ENCODE measurements at places on chromosomes 6 and 20.

- DNase-seq: no peak
These were observed 188.6 kb downstream of the DTNBP1 start for GRCh38 chr6:15474196-15474595.

GRCh38 chr6:125142618-125143017 lies 11.0 kb upstream of the TPD52L1 start:
- DNase-seq: no peak

- no peak for DNase-seq
These were observed 2.2 kb upstream of the OSER1 start for GRCh38 chr20:44212792-44213191.

DNA sequence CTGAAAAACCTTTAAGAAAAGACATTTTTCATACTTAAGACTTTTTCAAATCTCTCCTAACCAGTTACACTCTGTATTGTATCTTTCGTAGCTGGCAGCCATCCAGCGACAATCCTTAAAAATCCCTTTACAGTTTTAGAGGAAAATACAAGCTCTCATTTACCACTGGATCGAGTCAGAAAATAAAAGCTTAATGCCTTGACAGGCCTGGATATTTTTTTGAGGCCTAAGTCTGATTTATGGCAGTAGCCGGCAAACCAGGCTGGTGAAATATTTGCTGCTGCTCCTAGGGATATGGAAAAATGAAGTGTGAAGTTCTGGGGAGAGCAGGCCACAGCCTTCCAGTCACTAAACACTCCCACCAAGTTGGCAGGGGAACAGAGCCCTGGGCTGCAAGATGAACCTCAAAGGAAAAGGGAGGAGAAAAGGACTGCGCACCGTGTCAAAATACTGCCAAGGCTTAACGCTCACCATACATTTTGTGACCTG lies 213.0 kb upstream of the SUPT3H start:
- DNase-seq: no peak

DNA sequence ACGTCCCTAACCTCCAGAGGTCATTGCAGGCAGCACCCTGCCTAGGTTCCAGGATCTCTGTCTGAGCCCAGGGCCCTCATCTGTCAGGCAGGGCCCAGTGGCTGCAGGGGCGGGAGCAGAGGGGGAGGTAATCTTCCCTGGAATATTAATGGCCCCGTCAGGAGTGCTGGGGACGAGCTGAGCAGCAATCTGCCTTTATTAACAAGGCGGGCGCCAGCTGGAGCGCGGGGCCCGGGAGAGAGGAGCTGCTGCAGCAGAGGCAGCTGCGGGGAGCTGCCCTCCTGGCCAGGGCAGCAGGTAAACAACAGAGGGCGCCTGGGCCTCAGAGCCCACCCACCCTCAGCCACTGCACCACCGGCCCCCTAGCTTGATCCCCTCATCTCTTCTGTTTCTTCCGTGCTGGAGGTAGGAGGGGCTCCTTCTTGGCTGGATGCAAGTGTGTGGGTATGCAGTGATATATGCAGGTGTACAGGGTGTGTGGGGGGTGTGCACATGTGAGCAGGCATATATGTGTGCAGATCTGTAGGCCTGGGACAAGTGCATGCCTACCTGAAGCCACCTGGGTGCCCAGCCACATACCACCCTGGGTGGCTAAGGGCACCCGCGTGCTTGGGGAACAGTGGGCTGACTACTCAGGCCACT lies 131.8 kb upstream of the MLN start:
- no peak for DNase-seq

GRCh38 chr6:515267-515666 lies 123.7 kb downstream of the IRF4 start:
- no peak for DNase-seq

DNA sequence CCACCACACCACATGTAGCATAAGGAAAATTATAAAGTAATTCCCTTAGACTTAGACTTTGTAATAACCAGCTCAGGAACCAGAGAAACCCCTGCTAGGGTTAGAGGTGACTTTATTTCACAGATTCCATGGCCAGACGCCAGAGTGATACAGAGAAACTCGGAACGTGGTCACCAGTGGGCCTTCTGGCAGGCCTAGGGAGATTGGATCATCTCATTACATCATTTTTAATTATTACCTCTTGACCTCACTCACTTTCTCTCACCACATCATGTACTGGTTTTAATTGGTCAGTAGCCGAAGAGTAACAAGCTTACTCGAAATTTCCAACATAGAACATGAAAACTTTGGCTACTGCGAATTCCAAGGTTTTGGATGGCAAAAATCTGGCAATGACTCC lies 72.9 kb downstream of the BMP6 start:
- DNase-seq: no peak

DNA sequence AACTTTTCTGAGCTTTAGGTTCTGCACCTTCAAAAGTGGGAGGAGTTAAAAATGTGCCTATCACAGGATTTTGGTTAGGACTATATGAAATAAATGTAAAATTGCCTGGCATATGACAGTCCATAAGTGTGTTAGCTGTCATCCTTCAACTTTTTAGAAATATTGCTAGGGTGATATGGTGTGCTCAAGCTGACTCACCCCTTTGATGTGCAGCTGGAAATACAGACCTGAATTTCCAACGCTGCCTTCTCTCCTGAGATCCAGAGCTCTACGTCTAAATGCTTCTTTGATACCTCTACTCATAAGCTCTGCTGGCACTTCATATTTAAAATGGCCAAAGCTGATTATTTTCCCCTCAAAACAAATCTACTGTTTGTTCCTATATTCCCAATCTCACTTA lies 2.7 kb downstream of the SLC35B3 start:
- DNase-seq: no peak

DNA sequence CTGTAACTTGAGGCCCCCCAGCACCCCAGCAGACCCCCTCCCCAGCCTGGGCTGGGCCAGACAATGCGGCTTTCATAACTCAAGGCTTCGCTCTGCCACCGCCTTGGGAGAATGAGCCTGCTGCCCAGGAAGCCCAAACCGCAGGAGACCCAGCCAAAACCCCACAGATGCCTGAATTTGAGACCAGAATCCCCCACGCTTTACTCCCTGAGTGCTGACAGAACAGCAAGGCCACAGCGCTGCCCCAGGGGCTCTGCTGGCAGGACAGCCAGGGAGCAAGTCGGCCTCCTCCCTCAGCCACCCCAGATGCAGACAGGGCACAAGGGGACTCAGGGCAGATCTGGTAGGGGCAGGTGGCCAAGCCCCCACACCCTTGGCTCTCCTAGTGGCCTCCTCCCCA lies 2.2 kb downstream of the MDFI start:
- DNase-seq: no peak

DNA sequence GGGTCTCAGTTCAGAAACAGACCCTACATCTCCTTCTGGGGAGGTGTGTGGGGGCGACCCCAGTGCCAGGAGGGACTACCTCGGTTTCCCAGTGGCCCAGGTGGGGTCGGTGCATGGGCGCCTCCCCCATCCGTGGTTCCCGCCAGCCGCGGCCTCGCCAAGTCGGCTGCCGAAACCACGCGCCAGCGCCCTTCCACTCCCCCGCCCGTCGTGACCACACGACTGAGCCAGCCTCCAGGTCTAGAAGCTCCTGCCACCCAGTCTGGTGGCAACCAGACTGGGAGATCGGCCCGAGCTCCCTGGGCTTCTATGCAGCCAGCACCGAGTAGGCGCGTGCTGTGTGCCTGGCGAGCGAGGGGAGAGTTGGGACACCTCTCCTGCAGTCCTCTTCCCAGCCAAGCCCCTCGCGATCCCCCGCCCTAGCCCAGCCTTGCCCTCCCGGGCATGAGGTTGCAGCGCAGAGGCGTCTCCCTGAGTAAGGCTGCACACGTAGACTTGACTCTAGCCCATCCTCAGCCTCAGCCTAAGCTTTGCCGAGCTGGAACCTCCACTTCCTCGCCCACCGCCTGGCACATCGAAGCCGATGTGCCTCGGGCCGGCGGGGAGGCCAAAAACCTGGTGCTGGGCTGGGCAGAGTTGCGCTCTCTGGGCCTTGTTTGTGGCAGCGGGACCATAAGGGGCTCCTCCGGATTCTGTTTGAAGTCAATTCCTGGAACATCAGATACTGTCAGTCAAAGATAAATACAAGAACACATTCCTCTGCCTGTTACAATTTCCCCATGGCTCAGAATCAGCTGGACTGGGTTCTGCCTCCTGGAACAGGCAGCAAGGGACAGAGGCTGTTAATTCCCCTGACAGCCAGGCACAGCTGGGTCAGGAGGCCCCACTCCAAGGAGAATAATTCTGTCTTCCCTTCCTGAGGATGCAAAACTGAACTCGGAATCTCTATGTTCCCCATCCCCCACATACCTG lies 1.5 kb upstream of the CPNE5 start:
- no peak for DNase-seq

Data from substantia nigra (tissue), 51 donors.